ENCODE measurements at places on chromosomes 2 and 18. TPM values are rescaled to one million over a fixed set of nuclear protein-coding genes. Genes with fewer than 3 reads are reported as not detected.

ICOS gene
- polyA plus RNA-seq, result 0.10 TPM

ADD2 gene
- polyA plus RNA-seq, result 0.15 TPM

DNMT3A gene
- polyA plus RNA-seq, result 11.6 TPM

CENPA gene
- not detected for polyA plus RNA-seq

SAG gene
- polyA plus RNA-seq, result not detected

BOLL gene
- polyA plus RNA-seq, result not detected

DSG4 gene
- polyA plus RNA-seq, result not detected

TMEM163 gene
- 0.25 TPM for polyA plus RNA-seq

VWC2L gene
- not detected for polyA plus RNA-seq

LYPD1 gene
- not detected for polyA plus RNA-seq

FBXO36 gene
- polyA plus RNA-seq, result 1.3 TPM

SGO2 gene
- 1.00 TPM for polyA plus RNA-seq

KCNJ3 gene
- 1.9 TPM for polyA plus RNA-seq

VAMP8 gene
- polyA plus RNA-seq, result 256 TPM
